Stimulated activated CD4-positive, alpha-beta T cell treated with anti-CD3 and anti-CD28 coated beads, Interleukin-12 subunit alpha, Interleukin-12 subunit beta, amount 100 ng/mL, for 48 hours (primary cell): ENCODE measurements at places on chromosomes 16 and 17.

DNA sequence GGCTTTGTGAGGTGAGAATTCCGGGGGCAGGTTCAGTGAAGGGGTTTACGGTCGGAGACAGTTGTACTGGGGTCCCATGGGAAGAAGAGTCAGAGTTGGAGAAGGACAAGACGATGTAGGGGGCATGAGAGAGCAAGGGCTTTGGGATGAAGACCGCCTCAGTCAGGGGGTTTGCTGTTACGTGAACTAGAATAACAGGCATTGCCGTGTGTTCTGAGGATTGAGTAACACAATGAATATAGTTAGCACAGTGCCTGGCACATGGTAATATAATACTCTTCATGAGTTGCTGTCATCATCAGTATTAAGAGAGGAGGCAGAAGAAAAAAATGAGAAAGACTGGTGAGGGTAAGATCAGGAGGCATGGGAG is 577 bp downstream of the ZNF646 start:
- no peak for DNase-seq

- DNase-seq, result no peak
Measured at GRCh38 chr16:10228779-10229178, 46.6 kb upstream of the GRIN2A start.

DNA sequence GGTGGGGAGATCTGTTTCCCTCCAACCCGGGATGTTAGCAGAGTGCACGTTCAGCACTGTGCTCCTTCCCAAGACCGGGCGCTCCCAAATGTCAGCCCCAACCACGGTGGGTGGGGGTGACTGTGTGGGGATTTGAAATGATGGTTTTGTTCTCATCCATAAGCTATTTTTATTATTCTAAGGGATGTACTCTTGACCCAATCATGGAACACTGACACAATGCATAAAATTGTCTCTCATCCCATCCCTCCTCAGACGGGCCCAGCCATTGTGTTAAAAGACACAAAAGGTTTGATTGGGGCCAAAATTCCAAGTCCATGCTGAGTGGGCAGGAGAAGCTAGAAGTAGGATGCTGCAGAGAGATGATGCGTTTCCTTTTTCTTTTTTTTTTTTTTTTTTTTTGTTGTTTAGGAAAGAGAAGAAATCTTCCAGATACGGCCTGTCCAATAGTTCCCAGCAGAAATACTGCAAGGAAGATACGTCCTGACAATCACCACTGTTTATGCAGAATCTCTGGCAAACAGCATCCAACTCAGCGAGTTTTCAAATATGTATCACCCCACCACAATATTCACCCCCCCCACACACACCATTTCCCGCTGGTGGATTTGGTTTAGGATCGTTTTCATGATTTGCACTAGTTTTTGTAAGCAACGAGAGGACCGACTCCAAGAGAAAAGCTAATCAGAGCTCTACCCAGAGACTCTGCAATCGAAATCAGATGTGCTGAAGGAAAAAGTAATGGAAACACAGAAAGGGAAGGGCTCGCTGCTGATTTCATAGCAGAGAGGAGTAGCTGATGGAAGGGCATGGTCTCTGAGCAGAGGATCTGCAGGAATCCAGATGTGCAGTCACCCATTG is 163.5 kb upstream of the DYNLRB2 start:
- no peak for DNase-seq

GRCh38 chr16:57367116-57367752 is 5.1 kb upstream of the CX3CL1 start:
- DNase-seq, result no peak

DNA sequence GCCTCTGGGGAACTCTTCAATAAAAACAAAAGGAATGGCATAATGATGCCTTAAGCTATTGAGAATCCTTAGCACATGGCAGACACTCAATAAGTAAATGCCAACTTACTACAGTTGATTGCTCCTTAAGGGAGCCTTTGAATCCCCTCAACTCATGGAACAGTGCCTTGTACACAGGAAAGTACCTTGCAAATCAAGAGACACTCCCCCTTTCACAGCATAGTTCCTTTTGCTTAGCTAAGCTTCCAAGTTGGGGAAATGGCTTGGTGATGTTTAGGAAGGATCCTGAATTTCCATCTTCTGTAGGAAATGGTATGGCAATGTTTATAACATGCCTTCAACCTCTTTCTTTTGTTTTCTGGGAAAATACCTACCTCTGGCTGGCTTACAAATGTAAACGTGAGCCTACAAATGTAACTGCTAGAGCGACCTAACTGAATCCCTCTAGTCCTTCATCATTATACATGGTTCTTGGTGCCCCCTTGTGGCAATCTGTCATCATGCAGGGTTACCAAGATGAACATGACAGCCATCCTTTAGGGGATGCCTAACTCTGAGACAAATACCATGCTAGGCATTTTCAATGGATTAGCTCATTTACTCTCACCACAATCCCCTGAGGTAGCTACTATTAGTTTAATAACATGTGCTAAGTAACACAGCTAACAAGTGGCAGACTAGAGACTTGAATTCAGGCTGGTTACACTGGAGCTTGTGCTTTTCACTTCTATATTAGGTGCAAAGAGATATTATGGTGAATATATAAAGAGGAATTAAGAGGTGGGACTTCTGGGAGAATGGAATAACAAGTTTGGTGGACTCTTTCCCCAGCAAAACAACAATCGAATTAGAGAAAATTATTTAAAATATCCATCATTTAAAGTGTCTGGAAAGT is 65.0 kb downstream of the MMD start:
- peak; percentile 78 for DNase-seq

GRCh38 chr17:42199416-42200011 is 5.2 kb upstream of the GHDC start:
- no peak for DNase-seq

- DNase-seq, result no peak
Measured at GRCh38 chr17:61401389-61402072, 1.9 kb downstream of the TBX2 start.

- no peak for DNase-seq
Measured at GRCh38 chr17:1727258-1727789, 2.8 kb downstream of the WDR81 start.

GRCh38 chr17:74812109-74813009 is 36.2 kb upstream of the NAT9 start:
- DNase-seq, result no peak

DNA sequence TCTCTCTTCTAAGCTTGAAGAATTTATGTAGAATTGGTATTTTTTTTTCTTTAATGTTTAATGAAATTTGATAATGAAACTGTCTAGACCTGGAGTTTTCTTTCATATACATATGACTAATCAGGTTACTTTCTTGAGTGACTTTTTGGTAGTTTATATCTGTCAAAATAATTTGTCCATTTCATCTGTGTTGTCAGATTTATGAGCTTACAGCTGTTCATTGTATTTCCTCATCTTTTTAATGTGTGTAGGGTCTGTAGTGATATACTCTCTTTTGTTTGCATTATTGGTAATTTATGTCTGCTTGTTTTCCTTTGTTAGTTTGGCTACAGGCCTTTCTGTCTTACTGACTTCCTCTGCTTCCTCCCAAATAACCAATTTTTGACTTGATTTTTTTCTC is 55.7 kb downstream of the TAOK1 start:
- no peak for DNase-seq

GRCh38 chr17:40338058-40338457 is 26.5 kb downstream of the GJD3 start:
- no peak for DNase-seq
